ENCODE measurements at places on chromosomes 2 and 18.

GRCh38 chr18:598124-598589 is 1.4 kb downstream of the CLUL1 start:
- DNase-seq, result no peak

DNA sequence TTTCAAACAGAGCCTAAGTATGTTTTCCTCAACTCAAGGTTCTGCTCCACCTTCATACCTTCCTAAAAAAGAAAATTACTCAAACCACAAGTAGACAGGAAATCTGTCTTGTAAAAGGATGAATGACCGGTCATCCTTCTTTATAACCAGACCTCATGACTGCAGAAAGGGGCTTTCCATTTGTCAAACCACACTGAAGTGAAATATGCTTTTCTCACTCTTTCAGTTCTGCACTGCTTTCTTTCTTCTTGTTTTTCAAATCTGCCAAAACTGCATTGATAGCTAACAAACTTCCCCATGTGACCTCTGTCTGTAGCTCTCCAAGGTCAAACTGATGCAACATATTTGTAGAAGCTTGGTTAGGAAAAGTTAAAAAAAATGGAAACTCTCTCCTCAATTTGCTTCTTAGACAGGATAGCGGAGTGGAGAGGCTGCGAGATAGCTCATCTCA is 308.9 kb upstream of the CCDC68 start:
- DNase-seq, result no peak

GRCh38 chr18:48836231-48836805 is 114.4 kb downstream of the SMAD7 start:
- DNase-seq, result no peak

DNA sequence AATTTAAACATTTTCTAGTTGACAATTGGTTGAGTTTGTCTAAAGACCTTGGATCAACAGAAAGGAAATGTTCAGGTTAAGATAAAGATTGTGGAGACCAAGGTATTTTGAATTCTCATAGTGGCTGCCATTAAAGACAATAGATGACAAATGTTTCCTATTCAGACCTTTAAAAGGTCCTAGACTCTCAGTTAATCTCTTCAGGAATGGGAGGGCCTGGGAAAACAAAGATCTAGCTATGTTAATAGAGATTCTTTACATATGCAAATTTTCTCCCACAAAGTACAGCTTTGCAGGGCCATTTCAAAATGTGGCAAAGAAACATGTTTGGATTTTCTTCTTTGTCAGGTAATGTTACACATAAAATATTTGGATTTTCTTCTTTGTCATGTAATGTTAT is 403.9 kb downstream of the SPAG16 start:
- no peak for DNase-seq

GRCh38 chr18:63762518-63762917 is 12.7 kb upstream of the SERPINB7 start:
- DNase-seq, result peak; percentile 36

- DNase-seq, result no peak
Measured at GRCh38 chr18:33700513-33700976, 122.5 kb downstream of the ASXL3 start.

GRCh38 chr18:72687736-72688135 is 143.6 kb upstream of the CBLN2 start:
- DNase-seq, result no peak

- DNase-seq, result no peak
Measured at GRCh38 chr18:55265984-55266383, 306.7 kb upstream of the CCDC68 start.

DNA sequence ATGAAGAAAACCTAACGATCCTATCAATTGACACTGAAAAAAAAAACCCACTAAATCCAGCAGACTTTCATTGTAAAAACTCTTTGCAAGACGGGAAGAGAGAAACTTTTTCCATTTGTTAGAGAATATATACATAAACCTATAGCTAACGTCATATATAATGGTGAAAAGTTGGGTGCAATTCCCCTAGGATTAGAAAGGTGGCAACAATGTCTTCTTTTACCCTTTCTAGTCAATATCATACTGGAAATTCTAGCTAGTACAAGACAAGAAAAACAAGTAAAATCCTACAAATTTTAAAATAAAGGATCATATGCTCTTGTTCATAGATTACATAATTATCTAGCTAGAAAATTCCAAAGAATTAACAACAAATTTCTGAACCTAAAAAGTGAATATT is 1596.5 kb upstream of the LRRTM1 start:
- DNase-seq, result no peak

GRCh38 chr2:189116087-189116486 is 63.5 kb downstream of the COL5A2 start:
- DNase-seq, result no peak

Data from AG04450 (cell line).